ENCODE measurements at places on chromosomes 13 and 19.

DNA sequence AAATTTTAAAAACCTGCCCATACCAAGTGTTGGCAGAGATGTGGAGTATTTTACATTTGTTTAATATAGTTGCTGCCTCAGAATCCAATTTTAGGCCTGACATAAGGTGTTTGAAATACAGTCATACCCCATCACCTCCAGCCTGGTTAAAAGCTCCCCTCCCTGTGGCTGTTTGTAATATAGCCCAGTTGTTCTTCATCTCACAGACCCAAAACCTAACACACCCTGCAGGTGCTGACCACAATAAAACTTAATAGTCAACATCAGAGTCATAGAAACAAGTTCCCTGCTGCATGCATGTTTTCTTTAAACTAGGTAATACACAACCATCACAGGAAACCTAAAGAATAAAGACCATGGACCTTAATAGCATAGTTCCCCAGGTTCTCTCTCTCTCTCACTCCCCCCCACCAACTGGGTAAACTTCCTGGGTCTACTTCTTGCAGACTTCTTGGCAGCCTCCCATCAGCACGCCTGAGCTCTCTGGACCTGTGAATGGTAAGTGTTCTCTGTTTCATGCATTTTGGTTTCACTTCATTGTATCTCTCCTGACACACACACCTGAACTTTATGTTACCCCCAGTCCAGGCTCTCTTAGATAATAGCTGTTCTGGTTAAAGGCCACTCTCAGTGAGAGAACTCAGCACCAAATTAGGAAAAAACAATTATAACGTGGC is 1369.9 kb downstream of the EFNB2 start:
- DNase-seq: no peak

- no peak for DNase-seq
Measured at GRCh38 chr19:11361771-11362731, 6.8 kb downstream of the PLPPR2 start.

GRCh38 chr19:12202250-12202649 is 39.4 kb downstream of the ZNF136 start:
- peak; percentile 1 for DNase-seq

GRCh38 chr19:51681286-51681941 is 11.7 kb upstream of the SPACA6 start:
- DNase-seq: no peak

- no peak for DNase-seq
Measured at GRCh38 chr13:106184790-106185189, 350.7 kb downstream of the EFNB2 start.

DNA sequence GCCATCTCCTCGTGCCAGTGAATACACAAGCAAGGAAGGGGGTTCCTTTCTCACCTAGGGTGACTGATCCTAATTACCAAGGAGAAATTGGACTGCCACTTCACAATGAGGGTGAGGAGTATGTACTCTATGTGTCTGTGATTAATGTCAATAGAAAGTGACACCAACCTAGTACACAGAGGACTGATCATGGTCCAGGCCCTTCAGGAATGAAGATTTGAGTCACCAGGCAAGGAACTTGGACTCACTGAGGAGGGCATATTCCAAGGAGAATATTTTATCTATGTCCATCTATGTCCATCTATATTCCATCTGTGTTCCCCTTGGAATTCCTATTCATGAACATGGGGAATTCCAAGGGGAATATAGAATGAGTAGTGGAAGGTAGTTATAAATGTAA is 9.2 kb upstream of the ALOX5AP start:
- no peak for DNase-seq

DNA sequence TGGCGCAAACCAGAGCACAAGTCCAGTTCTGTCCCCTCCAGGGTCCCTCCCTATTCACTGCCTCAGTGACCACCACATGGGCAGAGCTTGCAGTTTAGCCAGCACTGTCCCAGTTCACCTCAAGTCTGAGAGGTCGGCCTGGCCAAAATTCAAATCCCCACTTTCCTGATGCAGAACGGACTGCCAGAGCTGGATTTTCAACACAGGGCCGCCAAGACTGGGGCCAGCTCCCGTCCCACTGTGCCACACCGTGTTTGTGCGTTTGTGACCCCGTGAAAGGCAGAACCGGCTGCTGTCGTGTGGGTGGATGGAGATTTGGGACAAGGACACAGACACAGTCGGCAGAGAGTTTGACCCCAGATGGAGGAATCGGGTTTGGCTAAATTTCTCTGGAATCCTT is 176.7 kb downstream of the URI1 start:
- no peak for DNase-seq

GRCh38 chr19:50975766-50976165 is 6.4 kb upstream of the KLK6 start:
- DNase-seq: no peak

GRCh38 chr19:6736169-6736916 is 1.0 kb downstream of the GPR108 start:
- DNase-seq: peak; percentile 82

DNA sequence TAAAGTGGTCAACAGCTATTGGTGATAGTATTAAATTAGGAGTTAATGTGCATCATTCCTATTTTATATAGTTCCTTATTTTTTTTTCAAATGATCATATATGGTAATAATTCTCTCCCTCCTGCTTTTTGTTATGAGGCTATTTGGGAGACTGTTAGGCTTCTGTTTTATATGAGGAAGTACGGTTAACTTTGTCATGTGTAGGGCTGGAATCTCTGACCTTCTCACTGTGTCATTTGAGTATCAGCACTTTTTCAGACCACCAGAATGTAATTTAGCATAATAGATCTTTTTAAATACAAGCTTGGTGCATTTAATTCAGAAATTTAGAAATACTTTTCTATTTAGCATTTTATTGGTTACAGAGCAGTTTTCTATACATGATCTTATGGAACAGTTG is 7.7 kb downstream of the DGKH start:
- no peak for DNase-seq

DNA sequence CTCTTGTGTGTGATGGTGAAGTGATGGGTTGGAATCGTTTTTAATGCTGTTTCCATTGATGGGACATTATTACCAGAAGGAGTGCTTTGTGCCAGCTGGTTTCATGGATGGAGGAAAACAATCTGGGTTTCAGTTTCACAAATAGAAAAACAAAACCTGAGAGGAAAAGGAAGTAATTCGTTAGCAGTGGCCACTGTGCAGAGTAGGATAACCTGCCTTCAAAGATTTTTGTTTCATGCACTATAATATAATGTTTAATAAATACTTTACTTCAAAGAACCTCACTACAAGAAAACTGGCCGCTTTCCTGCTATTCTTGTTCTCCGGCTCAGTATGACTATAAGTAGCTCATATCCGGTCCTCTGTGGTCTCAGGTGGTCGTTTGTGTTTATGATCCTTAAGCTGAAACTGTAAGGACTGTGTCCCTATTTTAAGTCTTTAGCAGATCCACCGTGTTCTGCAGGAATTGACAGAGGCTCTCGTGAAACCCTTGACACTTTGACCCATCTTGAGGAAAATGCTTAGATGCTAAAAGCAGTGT is 104.7 kb downstream of the GGACT start:
- DNase-seq: no peak

DNA sequence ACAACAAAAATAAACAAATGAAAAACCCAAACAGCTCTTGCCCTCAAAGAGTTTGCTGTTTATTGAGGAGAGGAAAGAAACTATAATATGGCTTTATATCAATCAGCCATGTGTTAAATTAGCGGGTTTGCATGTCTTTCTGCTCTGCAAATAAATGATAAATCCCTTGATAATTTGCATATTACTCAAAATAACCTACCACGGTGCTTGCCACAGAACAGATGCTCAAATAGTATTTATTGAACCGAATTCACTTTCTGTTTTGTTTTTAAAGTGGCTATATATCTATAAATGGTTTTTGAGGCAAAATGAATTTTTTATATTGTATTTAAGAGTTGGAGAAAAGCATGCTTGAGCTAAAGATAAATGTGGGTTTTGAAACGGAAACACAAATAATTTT is 428.1 kb downstream of the ITGBL1 start:
- no peak for DNase-seq

DNA sequence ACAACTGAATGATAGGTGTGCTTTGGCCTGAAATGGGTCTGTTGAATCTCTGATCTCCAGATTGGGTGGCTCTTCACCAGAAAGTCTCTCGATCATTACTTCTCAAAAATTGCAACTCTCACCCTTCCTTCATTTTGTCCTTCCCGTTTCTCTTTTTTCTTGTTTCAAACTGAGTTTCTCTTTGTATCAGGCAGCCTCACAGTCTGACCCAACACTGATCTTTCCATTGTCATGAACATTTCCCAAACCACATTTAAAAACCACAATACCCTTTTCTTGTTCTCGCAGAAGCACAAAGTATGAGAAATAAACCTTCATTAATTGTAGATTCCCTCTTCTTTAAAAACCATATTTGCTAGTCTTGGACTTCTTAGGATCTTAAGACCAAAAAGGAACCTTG is 33.6 kb upstream of the HMGB1 start:
- DNase-seq: no peak

GRCh38 chr19:17496337-17496997 is 15.0 kb upstream of the PGLS start:
- DNase-seq: peak; percentile 90

- DNase-seq: no peak
Measured at GRCh38 chr19:48539503-48540096, 12.4 kb upstream of the SULT2B1 start.

DNA sequence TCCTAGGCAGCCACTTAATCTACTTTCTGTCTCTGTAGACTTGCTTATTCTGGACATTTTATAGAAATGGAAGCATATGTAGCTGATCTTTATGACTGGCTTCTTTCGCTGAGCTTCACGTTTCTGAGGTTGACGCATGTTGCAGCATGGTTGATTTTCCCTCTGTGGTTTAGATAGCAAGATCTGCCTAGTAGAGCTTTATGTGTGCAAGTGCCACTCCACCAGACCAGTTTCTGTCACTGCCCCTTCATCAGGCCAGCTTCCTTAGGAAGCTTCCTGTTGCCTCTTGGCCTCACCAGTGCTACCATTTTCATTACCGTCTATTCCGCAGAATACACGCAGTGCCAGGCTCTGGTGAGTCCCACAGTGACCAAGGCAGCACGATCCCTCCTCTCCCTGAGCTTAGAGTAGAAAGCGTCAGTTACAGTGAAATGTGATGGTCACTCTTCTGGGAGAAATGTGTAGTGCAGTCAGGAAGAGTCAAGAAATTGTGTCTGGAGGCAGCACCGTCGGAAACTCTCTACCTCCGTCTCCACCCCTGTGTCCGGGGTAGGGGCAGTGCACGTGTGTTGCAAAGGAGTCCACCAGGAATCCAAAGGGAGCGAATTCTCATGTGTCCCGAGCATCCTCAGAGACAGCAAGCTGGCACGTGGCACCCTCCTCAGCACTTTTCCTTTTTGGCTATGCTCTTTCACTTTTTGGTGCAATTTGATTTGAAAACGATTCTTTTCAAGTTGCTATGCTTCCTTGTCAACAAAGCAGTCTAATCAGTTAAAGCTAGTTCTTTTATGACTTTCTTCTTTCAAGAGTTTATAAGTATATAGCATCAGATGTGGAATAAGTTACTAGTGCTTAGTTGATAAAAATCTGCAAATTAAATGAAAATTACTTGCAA is 45.4 kb upstream of the GPR183 start:
- DNase-seq: peak; percentile 80

- DNase-seq: no peak
Measured at GRCh38 chr13:72700509-72700908, 26.9 kb downstream of the MZT1 start.

GRCh38 chr13:43573802-43574514 is 212.8 kb downstream of the ENOX1 start:
- no peak for DNase-seq

DNA sequence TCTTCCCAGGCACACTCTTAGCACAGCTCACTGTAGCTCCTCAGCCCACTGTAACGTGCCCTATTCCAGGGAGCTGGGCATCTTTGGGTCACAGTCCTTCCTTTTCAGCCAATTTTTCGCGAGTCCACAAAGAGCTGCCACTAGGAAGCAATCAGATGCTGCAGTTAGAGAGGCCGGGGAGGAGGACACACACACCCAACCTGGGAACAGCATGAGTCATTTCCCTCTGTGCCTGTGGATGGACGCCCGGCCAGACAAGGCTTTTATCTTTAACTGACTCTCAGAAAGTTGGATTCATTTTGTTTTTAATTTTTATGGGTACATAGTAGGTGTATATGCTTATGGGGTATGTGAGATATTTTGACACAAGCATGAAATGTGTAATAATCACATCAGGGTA is 918.6 kb downstream of the UQCRFS1 start:
- no peak for DNase-seq

DNA sequence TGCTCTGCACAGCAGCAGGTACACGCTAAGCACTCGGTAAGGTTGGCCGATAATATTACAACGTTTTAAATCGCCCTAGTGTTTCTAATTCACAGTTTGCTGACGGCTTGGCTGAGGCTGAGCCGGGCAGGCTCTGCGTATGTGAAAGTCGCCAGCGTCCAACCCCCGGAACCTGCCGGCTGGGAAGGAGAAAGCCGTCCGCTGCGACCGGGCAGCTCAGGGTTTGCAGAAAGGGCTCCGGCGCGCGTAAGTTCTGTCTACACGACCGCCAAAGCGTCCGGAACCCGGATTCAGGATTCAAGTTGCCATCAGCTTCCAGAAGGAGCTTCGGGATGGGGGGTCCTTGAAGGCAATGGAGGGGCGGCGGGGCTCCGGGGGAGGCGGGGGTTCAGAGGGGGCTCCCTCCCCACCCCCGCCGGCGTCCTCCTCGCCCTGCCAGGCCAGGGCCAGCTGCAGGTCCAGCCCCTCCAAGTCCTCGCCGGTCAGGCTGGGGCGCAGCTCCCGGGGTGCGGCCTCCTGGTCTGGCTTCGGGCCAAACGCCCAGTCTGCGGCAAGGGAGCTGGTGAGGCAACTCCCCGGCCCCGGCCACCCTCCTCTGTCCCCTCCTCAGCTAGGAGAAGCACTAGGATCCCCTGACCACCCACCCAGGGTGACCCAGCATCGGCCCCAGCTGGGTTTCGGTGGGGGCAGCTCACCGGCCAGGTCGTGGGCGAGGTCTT is 575 bp downstream of the SMIM44 start:
- DNase-seq: no peak

GRCh38 chr13:46475541-46475991 is 77.4 kb upstream of the LRCH1 start:
- no peak for DNase-seq

GRCh38 chr13:25462301-25463125 is 90.7 kb downstream of the ATP8A2 start:
- DNase-seq: no peak

DNA sequence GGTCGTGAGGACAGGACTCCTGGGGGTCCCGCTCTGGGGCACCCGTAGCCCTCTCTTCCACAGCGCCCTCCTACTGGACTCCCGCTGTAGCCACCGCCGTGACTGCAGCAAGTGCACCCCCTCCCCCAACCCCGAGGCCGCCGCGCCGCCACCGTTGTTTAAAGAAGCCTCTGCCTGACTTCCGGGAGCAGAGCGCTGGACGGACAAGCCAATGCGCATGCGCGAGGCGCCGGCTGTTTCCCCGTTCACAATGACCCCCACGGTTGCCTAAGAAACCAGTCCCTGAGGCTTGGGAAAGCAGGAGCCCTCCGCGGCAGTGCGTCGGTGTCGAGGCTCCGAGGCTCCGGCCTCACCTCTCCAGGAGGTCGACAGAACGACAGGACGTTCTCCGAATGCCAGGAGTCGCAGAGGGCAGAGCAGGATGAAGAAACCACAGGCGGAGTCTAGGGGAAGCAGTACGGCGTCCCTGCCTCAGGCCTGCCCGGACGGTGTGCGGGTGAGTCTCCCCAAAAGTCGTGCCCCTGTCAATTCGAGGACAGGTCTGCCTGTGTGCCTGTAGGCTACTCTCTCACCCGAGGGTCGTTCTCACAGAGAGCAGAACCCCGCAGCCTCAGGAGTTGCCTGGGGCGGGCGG is 70.5 kb upstream of the ZNF420 start:
- peak; percentile 4 for DNase-seq
